ENCODE measurements at places on chromosomes 11 and 22.

GRCh38 chr11:13101644-13102512 lies 92.8 kb downstream of the RASSF10 start:
- DNase-seq, result no peak

DNA sequence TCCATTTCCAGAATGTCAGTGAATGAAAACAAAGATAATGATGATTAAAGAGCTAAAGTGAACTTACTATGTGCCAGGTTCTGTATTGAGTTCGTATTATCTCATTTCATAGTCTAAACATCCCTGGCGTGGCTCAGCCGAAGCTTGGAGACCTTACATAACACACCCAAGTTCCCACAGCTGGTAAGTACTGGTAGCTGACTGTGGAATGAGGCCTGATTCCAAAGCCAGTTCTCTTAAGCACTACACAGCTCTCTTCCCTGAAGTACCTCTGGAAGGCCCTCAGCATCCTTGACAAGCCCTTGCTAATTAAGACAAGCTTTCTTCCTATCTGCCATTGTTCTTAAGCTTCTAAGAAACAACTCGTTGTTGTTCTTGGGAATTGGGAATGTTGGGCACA lies 28.6 kb upstream of the NCAM1 start:
- DNase-seq, result no peak

GRCh38 chr22:49340406-49340805 lies 487.3 kb downstream of the BRD1 start:
- no peak for DNase-seq

GRCh38 chr11:104678408-104678807 lies 219.9 kb downstream of the CASP12 start:
- no peak for DNase-seq

- DNase-seq, result no peak
These were observed 38.0 kb downstream of the EIF3F start for GRCh38 chr11:8025123-8025522.

GRCh38 chr22:50612528-50613221 lies 12.1 kb downstream of the MAPK8IP2 start:
- DNase-seq, result no peak

DNA sequence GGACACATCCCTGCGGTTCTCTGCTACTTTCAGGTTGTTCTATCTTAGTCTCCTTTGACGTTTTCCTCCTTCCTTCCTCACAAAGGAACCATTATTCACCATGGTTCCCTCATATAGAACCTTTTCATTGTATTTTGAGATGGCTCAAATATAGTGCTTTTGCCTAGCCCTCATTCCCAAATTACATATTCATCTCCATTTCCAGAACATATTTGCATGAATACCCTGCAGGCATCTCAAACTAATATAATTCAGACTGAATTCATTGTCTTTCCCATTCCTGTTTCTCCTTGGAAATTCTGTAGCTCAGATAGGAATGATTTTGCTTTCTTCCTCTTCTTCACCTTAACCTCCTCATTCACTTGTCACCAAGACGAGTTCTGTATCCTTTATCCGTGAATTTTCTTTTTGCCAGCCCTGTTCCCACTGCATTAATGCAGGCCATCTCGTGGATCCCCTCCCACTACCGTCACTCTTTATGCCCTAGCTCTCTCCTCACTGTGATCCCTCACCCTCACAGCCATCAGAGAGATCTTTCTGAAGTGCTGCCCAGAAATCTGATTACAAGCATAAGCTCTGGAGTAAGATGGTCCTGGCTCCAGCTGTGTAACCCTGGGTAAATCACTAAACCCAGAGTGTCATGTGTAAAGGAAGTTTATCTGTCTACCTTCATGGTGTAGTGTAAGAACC lies 23.3 kb downstream of the PIWIL4 start:
- no peak for DNase-seq
